GM12864 (cell line): ENCODE measurements at places on chromosomes 4 and X.

- no peak for DNase-seq
Observed at GRCh38 chr4:109009909-109010308, 247.1 kb upstream of the ETNPPL start.

- DNase-seq: no peak
Observed at GRCh38 chr4:47913861-47914219, 543 bp downstream of the NFXL1 start.

DNA sequence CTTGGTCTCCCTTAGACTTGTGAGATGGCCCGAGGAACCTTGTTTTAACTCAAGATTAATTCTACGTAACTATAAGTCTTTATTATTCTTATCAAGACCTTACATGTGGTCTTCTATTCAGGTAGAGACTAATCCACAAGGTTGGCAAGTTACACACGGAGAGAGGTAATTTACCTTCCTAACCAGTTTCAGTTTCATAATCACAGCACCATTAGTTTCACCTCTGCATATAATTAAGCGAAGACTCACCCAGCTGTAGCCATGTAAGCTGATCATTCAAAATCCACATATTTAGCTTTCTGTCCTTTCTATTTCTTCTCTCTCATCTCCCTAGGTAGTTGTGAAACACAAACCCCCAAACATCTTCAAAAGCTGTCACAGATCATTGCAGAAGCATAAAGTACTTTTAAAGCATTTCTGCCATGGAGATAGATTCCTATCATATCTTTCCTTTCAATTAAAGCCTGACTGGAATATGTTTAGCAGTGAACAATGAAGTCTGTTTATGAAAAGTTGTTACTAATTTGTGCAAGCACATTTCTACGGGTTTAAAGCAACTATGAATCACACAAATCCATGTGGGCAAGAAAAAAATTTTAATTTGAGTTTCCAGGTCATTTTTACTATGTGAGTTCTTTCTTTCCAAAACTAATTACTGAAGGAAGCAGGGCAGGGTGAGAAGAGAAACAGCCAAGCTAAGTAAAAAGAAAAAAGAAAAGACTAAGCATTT, 78.5 kb downstream of the BTC start:
- DNase-seq: no peak

- no peak for DNase-seq
Observed at GRCh38 chr4:90122355-90122748, 4.8 kb upstream of the CCSER1 start.

- DNase-seq: peak; percentile 75
Observed at GRCh38 chrX:84501798-84502628, at the start of gene HDX. TSS of gene HDX (minus strand) at chrX:84502453. CDS start at chrX:84475397, 27,056 bp downstream.

GRCh38 chr4:2068198-2068470, 9.0 kb downstream of the NAT8L start:
- DNase-seq: no peak

DNA sequence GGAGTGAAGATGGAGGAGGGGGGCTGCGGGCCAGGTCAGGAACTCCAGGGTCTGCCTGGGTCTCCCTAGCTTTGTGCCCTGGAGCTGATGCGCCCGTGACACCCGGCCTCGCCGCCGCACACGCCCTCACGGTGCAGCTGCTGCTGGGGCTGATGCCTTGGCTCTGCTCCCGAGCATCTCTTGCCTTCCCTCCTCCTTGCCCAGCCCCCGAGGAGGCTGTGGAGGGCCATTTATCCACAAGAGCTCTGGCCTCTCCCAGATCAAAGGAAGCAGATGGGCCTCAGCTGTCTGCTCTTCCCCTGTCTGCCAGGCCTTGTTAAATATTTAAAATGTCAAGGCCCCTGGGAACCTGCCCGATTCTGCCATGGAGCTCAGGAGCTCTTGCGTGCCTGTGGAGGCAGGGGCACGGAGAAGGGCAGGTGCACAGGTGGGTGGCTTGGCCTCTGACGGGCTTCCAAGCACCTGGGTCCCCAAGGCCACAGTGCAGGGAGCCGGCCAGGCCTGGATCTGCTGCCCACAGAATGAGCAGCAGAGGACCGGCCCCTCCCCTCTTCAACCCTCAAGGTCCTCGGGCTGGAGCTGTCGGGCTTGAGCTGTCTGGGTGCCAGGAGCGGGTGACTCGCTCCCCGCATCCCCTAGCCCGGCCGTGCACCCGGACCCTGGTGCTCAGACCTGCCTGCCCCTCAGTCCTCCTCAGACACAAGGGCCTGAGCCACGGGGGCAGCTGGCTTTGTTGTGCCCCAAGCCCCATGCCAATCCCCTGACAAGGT, 20.3 kb downstream of the ATP2B3 start:
- DNase-seq: no peak

GRCh38 chrX:148146121-148146520, 165.0 kb downstream of the FMR1NB start:
- DNase-seq: no peak

DNA sequence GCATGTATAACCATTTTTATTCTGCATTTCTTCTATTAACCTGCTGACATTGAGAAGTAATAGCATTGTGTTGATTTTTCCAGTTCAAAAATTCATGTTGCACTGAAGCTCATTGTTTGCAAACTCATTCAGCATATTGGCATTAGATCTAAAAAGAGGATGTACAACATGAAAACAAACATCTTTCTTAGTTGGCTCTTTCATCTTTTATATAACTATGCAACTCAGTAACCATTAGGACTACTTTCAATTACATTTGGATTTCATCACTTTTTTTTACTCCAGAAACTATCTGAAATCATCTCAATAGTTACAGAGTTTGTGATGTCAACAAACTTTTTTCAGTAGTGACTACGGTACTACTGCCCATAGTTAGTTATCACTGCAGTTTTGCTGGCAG, 346.0 kb upstream of the EPHA5 start:
- DNase-seq: no peak

- DNase-seq: no peak
Observed at GRCh38 chr4:94507281-94507680, 55.5 kb downstream of the PDLIM5 start.

DNA sequence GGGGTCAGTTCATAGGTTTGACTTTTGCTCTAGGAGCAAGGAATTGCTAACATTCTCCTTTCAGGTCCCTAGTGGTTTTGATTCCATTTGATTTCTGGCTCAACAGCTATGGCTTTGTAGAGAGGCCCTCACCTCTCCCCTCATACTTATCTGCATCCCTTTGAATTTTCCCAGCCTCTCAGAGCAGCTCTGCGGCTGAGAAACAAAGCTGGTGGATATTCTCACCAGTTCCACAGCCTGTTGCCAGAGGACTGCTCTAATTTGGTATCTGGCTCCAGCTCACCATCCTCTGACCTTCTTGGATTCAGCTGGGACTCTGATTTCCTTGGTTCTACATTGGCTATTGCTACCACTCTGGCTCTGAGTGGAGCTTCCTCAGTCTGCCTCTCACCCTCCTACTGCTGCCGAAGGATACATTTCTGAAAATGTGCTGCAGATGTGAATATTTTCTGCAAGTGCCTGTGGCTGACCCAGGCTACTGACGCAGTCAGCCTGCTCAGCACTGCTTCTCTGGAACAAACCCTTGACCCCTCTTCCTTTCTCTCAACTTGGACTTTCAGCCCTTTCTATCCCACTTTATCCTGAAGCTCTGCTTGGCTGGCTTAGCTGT, 110.9 kb upstream of the ENPEP start:
- no peak for DNase-seq

- no peak for DNase-seq
Observed at GRCh38 chr4:159498446-159499115, 395.7 kb downstream of the RAPGEF2 start.

DNA sequence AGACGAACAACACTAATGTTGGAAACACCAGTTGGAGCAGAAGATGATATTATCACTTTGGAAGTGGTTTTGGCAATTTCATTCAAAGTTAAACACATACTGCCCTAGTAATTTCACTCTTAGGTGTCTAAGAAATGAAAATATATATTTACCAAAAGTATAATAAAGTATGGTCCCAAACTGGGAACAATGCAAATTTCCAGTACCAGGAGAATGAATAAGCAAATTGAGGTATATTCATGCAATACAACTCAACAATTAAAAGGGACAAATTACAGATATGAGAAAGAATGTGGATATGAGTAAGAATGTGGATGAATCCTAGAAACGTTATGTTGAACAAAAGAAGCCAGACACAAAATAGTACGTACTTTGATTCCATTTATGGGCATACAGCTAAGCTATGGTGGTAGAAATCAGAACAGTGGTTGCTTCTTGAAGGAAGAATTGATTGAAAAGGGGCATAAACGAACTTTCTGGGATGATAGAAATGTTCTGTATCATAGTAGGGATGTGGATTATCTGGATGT, 10.0 kb downstream of the ELMOD2 start:
- no peak for DNase-seq

GRCh38 chr4:115234405-115235093, 121.1 kb upstream of the NDST4 start:
- DNase-seq: no peak

- no peak for DNase-seq
Observed at GRCh38 chr4:159201168-159201567, 98.3 kb downstream of the RAPGEF2 start.

DNA sequence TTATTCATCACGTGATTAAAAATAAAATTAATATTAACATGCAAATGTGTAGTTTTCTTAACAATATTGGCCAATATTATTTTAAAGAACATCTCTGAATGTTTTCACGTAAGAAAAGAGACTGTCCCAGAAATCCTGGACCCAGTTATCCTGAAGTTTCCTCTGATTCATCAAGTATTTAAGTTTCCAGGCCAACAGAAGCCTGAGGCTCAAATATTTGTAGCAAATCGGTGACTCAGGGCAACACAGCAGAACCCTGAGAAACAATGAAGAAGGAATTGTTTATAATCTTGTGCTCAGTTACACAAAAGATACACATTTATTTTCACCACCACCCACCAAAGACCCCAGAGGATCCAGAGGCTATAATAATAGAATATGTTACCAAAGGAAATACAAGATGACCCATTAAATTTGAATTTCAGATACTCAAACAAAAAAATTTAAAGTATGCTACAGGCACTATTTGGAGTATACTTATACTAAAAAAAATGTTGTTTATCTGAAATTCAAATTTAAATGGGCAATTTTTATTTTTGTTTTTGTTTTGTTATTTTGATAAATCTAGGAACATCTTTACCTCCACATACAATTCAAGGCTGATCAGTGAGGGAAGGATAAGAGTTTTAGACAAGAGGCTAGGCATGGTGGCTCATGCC, 33.9 kb upstream of the SLC7A11 start:
- no peak for DNase-seq

DNA sequence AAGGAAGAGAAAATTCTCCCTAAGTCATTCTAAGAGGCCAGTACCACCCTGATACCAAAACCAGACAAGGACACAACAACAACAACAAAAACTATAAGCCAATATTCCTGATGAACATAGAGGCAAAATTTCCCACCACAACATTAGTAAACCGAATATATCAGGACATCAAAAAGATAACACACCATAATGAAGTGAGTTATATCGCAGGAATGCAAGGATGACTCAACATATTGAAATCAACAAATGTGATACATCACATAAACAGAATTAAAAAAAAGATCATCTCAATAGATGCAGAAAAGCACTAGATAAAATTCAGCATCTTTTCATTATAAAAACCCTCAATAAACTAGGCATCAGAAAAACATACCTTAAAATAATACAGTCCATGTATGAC, 1844.4 kb upstream of the PCDH10 start:
- DNase-seq: no peak

DNA sequence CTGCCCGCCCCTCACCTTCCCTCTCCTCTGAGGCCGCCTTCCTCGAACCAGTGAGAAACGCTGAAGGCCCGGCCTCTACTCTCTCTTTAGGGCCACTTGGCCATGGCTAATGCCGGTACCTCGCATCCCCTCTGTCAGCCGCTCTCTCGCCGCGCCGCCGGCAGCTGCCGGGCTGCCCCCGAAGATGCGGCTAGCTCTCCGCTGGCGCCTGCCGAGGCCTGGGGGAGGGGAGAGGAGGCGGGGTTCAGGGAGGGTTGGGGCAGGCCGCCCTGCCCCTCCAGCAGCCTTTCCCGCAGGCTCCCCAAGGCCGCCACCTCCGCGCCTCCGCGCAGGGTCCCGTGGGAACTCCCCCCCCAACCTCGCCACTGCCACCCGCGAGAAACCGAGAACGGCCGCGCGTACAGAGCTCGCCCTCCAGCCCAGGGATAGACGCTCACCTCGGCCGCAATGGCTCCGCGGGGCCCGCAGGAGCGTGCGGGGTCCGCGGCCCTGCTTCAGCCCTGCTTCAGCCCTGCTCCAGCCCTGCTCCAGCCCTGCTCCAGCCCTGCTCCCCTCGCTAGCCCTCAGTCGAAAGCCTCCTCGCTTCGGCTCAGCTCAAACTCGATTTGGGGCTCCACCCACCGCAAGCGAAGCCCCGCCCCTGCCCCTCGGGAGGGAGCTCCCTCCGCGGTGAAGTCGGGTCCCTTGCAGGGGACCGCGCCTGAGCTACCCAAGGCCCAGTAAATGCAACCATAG, at the start of gene HUWE1:
Gene HUWE1 (minus strand): TSS at position 569 of the 735 bp plus-strand sequence. CDS start 32,612 bp downstream, outside the sequence.
- DNase-seq: peak; percentile 41

GRCh38 chrX:115582616-115583495, 21.9 kb downstream of the PLS3 start:
- no peak for DNase-seq

DNA sequence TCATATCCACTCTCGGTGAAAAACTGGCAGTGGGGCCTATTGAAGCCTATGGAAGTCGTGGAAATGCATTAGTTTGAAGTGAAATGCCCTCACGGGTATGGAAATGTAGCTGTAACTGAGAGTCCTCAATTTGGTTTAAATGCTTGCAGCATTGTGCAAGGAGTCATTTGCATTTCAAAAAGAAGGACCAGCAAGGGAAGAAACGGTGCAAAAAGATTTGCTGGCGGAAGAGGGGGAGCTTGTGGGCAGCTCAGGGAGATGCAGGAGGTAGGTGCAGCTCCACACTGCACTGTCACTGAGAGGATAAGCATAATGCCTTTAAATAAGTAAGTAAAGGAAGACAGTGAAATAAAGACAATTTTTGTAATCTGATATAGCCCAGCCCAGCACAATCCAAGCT, 400.4 kb upstream of the DIPK2B start:
- DNase-seq: no peak

DNA sequence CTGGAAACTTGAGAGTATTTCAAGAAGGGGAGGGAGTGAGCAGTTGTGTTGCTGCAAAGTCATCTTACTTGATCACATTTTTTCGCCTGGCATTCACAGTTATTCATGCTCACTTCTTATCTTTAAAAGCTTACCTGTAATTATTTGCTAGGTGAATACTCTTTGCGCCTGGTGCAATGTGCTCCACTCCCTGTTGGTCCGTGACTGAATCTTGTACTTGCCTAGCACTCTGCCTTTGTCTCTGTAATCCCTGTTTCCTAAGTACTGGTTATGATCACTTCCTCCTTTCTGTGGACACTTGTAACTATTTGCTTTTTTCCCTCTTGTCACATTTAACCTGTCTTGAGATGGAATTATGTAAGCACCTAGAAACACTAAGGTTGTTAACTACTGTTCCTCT, 5.8 kb downstream of the BMP2K start:
- no peak for DNase-seq

- DNase-seq: no peak
Observed at GRCh38 chr4:2796849-2797544, 4.1 kb downstream of the SH3BP2 start.

- no peak for DNase-seq
Observed at GRCh38 chr4:104507112-104507511, 12.4 kb upstream of the CXXC4 start.
